ENCODE measurements at places on chromosomes 7 and 10. TPM values are rescaled to one million over a fixed set of nuclear protein-coding genes. Genes with fewer than 3 reads are reported as not detected.

FAM180A gene
- total RNA-seq, result not detected

GNAT3 gene
- total RNA-seq, result not detected

ARMH3 gene
- 17.8 TPM for total RNA-seq

PKD2L1 gene
- total RNA-seq, result not detected

RBP3 gene
- not detected for total RNA-seq

ASAH2B gene
- 5.3 TPM for total RNA-seq

BCCIP gene
- total RNA-seq, result 113 TPM

RBM20 gene
- total RNA-seq, result 1.8 TPM

ZNF727 gene
- total RNA-seq, result not detected

RGS10 gene
- total RNA-seq, result 16.6 TPM

CHRM2 gene
- 4.6 TPM for total RNA-seq

ZNF488 gene
- 0.09 TPM for total RNA-seq

DNA sequence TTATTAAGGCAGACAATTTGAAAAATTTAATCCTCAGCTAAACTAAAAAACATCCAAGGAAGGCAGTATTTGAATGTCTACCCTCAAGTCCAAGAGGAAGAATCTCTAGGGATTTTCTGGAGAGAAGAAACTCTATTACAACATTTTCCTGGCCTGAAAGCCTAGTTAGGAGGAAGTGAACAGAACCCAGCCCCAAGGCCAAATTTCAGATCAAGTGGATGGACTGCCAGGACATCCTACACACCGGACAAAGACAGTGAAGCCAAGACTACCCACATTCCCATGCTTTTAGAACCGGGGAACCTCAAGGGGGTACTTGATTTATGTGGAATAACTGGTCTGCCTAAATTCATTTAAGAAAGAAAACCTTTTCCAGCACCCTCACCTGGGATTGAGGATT lies 108.9 kb upstream of the MEOX2 start:
- H3K27me3 ChIP-seq, result no peaks in the 10 kb centered on the region
- no peak for DNase-seq
- H3K4me3 ChIP-seq, result no peak overlapping the region
- H3K27ac ChIP-seq, result no peak overlapping the region
- no peaks in the 10 kb centered on the region for H3K36me3 ChIP-seq

- H3K4me1 ChIP-seq, result peaks cover 20% of the 10 kb centered on the region
- H3K36me3 ChIP-seq, result no peaks in the 10 kb centered on the region
- H3K27ac ChIP-seq, result no peak overlapping the region
- no peak for DNase-seq
- no peaks in the 10 kb centered on the region for H3K27me3 ChIP-seq
These were observed 50.3 kb downstream of the ATXN7L1 start for GRCh38 chr7:105826143-105826542.

DNA sequence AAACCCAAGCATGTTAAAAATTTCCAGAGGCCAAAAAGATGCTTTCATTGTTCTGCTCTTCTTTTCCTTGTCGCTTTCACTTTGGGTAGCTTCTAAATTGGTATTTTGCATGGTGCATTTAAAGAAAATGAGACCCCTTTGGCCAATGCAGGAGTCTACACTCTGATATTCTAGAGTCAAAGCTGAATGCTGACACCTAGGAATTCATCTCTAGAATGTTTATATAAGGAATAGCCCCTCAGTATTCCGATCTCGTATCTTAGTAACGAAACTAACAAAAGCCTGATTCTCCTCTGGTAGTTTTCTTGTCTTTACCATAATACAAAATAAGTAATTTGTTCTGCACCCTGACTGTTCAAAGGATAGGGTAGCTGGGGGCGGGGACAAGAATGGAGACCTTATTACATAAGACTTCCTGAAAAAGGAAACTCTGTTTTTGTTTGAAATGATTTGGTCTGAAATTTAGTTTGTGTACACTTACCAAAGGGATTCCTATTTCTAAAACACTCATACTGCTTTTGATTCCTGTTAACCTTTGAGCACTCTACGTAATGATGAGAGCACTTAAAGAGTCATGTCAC lies 17.1 kb downstream of the IKZF1 start:
- no peak for DNase-seq
- H3K36me3 ChIP-seq, result no peaks in the 10 kb centered on the region
- H3K27me3 ChIP-seq, result no peaks in the 10 kb centered on the region
- peaks cover 9% of the 10 kb centered on the region for H3K4me1 ChIP-seq
- no peak overlapping the region for H3K27ac ChIP-seq
- H3K4me3 ChIP-seq, result no peak overlapping the region

- no peak overlapping the region for H3K4me3 ChIP-seq
- DNase-seq, result no peak
- no peak overlapping the region for H3K27ac ChIP-seq
- H3K27me3 ChIP-seq, result peaks cover 1% of the 10 kb centered on the region
- H3K36me3 ChIP-seq, result no peaks in the 10 kb centered on the region
- no peaks in the 10 kb centered on the region for H3K4me1 ChIP-seq
These were observed 35.0 kb upstream of the TMEM273 start for GRCh38 chr10:49223205-49223604.

DNA sequence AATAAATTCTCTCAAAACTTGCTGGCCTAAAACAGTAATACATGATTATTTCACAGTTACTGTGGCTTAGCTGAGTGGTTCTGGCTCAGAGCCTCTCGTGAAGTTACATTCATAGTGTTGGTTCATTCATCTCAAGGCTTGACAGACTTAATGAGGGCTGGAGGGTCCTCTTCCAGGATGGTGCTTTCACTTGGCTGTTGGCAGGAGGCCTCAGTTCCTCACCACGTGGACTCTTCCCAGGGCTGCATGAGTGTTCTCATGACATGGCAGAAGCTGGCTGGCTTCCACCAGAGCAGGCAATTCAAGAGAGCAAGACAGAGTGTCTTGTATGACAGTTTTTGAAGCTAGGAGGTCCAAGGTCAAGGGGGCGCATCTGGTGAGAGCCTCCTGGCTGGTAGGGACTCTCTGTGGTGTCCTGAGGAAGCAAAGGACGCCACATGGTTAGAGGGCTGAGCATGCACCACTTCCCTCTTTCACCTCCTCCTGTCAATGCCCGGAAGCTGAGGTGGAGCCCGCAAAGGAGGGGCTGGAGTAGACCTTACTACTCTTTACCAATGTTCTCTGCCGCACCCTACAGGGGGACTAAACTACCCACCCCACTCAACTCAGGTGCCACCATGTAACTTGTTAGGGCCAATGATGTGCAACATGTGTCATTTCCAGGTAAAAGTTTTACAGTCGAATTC lies 58.2 kb upstream of the YAE1 start:
- no peaks in the 10 kb centered on the region for H3K4me1 ChIP-seq
- no peak overlapping the region for H3K27ac ChIP-seq
- no peak overlapping the region for H3K4me3 ChIP-seq
- no peak for DNase-seq

- peak; percentile 24 for DNase-seq
- no peaks in the 10 kb centered on the region for H3K27me3 ChIP-seq
- peak overlapping the region; percentile 94 for H3K27ac ChIP-seq
- peaks cover 38% of the 10 kb centered on the region for H3K36me3 ChIP-seq
These were observed 637 bp downstream of the HSPA14 start for GRCh38 chr10:14838582-14839304.

DNA sequence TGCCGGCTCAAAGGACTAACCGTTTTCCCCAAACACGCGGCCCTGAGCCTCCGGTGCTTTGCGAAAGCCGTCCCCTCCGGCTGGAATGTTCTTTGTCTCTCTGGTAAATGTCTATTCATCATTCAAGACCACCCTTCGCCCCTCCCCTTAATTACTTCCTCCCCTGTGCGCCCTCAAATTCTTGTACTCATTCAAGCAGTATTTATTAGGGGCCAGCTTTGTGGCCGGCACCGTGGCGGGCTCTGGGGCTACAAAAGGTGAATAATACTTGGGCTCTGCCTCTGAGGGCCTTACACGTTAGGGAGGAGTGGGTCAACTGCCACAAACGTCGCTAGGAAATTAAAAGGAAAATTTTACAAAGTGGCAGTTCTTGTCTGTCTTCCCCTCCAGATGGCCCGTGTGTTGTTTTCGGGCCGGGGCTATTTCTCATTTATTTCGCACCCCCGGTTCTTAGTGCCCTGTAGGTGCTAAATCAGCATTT lies 1.5 kb upstream of the MEST start:
- H3K4me1 ChIP-seq, result peaks cover 3% of the 10 kb centered on the region
- no peak overlapping the region for H3K4me3 ChIP-seq
- no peaks in the 10 kb centered on the region for H3K27me3 ChIP-seq
- no peak for DNase-seq
- H3K36me3 ChIP-seq, result no peaks in the 10 kb centered on the region

- DNase-seq, result no peak
- H3K4me3 ChIP-seq, result no peak overlapping the region
- no peak overlapping the region for H3K27ac ChIP-seq
- H3K36me3 ChIP-seq, result no peaks in the 10 kb centered on the region
These were observed 69.9 kb upstream of the FGL2 start for GRCh38 chr7:77269360-77270093.

- no peak overlapping the region for H3K4me3 ChIP-seq
- H3K27me3 ChIP-seq, result no peaks in the 10 kb centered on the region
- DNase-seq, result no peak
These were observed 63.3 kb downstream of the CTTNBP2 start for GRCh38 chr7:117809958-117810357.

DNA sequence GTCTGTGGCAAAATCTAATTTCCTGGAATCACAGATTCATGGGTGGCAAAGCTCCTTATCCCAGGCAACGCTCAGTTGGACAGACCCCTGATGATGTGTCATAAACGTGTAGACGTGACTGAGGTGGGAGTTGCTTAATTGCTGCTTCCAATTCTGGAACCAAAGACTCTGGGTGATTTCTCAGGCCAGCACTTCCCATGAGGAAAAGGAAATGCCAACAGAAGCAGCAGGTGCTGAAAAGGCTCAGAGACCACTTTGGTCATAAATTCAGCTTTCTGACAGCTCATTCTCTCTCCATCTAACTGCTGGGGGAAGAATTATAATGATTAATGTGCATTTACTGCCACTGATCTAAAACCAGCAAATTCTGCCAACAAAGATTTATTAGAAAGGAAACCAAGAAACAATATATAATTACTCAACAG lies 88.7 kb downstream of the OSBPL3 start:
- H3K4me3 ChIP-seq, result no peak overlapping the region
- H3K27me3 ChIP-seq, result no peaks in the 10 kb centered on the region
- H3K36me3 ChIP-seq, result no peaks in the 10 kb centered on the region
- peaks cover 31% of the 10 kb centered on the region for H3K4me1 ChIP-seq
- peak; percentile 82 for DNase-seq

DNA sequence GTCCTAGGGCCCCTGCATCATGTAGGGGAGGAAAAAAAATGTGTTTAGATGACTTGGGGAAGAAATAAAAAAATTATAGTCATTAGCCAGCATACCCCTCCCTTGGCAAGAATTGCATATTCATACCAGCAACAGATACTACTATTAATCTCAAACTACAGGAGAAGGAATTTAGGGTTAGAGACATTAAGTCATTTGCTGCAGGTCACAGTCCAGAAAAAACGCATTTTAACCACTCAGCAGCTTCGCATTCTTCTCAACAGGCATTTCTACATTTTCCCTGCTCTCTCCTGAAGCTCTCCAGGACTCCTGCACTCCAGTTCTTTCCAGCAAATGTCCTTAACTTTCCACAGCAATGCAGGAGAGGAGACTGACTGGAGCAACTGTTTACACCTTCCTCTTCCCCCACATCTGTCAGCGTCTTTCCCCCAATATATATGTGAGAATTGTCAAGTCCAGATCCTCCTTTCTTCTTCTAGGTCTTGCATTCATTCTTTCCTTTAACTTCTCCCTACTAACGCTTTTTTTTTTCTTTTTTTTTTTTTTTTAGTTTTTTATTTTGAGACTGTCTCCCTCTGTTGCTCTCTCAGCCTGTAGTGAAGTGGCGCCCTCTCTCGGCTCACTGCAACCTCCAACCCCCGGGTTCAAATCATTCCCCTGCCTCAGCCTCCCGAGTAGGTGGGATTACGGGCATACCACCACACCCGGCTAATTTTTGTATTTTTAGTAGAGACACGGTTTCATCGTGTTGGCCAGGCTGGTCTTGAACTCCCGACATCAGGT lies 35.6 kb downstream of the PRPS1L1 start:
- no peaks in the 10 kb centered on the region for H3K4me1 ChIP-seq
- no peaks in the 10 kb centered on the region for H3K27me3 ChIP-seq
- H3K36me3 ChIP-seq, result no peaks in the 10 kb centered on the region
- no peak overlapping the region for H3K4me3 ChIP-seq
- H3K27ac ChIP-seq, result no peak overlapping the region
- DNase-seq, result no peak

DNA sequence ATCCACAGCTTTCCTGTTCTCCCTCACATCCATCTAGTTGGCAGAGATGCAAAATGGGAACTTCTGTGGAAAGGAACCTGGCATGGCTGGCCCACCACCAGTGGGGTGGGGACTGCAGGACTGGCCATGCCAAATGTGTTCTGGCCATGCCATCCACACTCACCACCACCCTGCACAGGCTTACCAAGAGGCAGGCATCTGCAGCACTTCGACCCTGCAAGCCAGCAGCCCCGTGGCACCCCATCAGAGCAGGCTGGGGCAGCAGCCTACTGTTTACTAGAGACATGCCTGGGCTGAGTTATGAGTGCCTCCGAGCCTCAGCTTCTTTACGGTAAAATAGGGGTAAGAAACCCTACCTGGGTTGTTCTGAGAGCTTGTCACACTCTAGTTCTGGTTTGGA lies 313.1 kb downstream of the PLXNA4 start:
- no peaks in the 10 kb centered on the region for H3K36me3 ChIP-seq
- DNase-seq, result no peak
- no peak overlapping the region for H3K4me3 ChIP-seq
- H3K4me1 ChIP-seq, result no peaks in the 10 kb centered on the region
- H3K27ac ChIP-seq, result no peak overlapping the region
- peaks cover 66% of the 10 kb centered on the region for H3K27me3 ChIP-seq

DNA sequence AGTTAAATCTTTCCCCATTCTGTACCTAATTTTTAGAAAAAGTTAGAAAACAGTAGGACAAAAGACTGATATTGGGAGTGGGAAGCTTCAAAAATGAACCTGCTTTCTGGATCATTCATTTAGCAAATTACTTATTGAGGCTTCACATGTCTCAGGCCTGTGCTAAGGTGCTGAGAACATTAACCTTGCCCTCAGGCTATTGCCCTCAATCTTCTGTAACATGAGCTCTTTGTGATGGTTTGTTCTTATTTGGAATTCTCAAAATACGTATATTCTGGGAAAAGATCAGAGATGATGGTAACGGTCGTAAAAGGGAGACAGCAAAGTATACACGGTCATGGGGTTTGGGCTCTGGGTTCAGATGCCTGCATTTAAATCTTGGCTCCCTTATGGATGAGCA lies 39.5 kb upstream of the PRKG1 start:
- no peak overlapping the region for H3K4me3 ChIP-seq
- no peaks in the 10 kb centered on the region for H3K27me3 ChIP-seq
- no peaks in the 10 kb centered on the region for H3K4me1 ChIP-seq

- no peak overlapping the region for H3K27ac ChIP-seq
- H3K36me3 ChIP-seq, result no peaks in the 10 kb centered on the region
- H3K27me3 ChIP-seq, result no peaks in the 10 kb centered on the region
- DNase-seq, result no peak
These were observed 32.3 kb downstream of the REEP3 start for GRCh38 chr10:63553473-63553872.
